Epithelial cell of proximal tubule (primary cell): ENCODE measurements at places on chromosomes 7 and 10.

DNA sequence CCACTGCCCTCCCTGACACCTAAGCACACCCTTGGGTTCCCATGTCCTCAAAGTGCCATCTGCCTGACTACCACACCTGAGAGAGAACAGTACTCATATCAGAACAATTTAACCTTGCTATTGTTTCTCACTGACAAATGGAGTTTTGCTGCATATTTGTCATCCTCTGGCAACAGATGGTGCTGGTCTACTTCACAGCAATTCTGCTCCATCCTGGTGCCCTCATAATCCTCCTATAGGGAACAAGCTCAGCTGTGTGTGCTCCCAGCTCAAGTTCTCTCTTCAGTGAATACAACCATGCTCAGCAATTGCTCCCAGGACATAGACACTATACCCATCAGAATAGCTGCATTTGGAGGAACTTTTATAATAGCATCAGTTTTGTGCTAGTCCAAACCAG lies 32.8 kb upstream of the ITGB1 start:
- no peak for DNase-seq

DNA sequence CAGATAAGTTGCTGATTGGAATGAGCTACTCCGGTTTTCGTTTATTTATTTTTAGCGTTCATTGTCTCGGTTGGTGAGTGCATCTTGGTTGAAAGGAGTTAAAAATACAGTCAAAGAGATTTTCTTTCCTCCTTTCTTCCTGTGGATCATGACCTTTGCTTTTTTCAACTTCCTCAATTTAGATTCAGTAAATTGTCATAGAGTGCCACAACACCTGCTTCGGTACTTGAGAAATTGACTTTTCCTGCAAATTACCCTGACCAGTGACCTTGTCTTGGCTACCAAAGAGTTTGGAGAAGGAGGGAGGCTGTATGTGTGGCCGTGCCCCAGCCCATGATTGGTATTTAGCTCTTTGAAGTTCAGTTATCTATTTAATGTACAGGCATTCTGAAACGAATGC lies 128.7 kb downstream of the FAM204A start:
- no peak for DNase-seq

DNA sequence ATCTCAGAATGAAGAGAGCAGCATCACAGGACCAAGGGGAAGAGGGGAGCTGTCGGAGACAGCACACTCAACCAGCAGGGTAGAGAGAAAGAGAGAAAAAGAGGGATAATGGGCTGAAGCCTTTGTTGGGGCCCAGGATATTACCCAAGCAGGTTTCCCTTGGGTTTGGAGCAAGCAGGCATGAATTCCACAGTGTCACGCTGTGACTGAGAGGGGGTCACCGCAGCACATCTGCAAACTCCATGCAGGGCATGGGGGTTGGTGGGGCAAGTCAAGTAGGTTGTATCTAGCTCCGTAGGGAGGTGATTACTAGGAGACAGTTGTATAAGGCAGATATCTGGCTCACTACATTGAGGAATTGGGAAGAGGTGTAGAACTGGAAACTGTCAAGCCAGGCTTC lies 42.2 kb upstream of the SEMA3E start:
- no peak for DNase-seq

DNA sequence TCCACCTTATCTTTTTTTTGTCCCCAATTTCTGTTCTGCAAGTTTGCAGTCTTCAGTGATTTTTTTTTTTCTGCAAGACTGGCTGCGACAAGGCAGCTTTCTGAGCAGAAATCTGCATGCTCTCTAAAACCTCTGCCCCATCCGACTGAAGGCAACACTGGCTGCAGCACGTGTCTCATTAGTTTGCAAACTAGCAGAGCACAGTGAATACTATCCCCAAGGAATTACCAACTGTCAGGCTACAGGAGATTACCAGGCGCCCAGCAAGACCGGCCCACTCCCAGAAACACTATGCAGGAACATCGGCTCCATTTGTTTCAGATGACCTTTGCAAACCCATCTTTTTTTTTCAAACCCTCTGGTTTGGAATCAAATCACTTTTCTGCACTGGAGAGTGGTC lies 538.8 kb downstream of the SORCS1 start:
- DNase-seq: no peak

DNA sequence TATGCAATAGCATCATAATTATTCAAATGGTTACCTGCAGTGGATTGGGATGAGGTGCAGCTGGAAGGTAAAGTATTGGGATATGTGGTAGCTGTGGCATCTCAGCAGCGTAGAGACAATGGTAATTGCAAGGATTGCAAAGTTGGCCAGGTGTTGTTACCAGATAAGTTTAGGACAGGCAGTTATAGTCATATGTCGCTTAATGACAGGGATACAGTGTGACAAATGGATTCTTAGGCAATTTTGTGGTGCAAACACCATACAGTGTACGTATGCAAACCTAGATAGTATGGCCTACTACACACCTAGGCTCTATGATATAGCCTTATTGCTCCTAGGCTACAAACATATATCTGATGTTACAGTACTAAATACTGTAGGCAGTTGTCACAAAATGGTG lies 163.5 kb upstream of the LYZL2 start:
- DNase-seq: no peak

DNA sequence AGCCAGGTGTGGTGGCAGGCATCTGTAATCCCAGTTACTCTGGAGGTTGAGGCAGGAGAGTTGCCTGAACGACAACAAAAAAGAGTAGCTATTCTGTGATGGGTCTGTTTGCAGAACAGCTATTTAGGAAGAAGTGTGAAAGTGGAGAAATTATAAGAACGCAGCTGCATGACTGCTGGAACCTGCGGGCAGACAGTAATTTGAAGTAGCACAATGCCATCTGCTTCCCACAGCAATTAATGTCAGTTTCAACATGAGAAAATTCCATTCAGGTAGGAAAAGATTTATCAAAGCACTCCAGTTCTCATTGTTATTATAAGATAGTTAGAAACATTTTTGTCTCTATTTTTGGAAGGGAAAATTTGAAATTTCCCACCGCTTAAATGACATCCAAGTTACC lies 21.5 kb downstream of the LAMB1 start:
- no peak for DNase-seq

DNA sequence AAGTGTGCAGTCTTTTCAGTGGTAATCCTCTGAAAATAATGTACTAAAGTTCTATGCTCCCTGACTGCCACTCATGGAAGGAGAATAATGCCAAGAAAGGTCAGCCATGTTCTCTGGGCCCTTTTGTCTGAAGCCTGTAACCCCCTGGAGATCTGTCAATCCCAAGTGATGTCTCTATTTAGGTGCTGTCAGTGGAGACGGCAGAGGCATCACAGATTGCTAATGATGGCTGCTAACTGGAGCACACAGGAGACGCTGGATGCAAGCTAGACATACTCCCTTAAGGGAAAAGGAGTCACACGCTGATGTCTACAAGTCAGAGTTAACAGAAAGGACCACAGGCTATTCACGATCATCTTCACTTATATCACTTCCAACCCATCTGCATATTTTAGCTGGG lies 118.8 kb downstream of the RSU1 start:
- DNase-seq: no peak

DNA sequence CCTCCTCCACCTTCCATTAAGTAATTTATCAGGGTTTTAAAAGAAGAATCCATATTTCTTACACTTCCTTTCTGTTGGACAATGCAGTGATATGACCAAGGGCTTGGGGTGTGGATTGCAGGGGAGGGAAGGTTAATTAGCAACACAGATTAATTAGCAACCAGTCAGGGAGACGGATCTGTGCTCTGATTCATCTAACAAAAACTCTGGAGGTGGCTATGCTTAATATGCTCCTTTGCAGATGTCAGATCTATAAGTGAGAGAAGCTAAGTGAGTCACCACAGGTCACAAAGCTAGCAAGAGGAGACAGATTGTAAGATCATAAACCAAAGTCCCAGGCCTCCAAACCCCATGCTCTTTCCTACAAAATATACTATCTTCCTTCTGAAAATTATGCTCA lies 178.8 kb upstream of the ITGB1 start:
- peak; percentile 97 for DNase-seq
